ENCODE measurements at places on chromosomes 6 and 20.

DNA sequence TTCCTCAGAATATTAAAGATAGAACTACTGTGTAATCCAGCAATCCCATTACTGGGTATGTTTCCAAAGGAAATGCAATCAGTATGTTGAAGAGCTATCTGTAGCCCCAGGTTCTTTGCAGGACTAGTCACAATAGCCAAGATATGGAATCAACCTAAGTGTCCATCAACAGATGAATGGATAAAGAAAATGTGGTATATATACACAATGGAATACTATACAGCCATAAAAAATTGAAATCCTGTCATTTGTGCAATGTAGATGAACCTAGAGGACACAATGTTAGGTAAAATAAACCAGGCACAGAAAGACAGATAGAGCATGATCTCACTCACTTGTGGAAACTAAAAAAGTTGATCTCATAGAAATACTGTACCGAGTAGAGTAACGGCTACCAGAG lies 306.0 kb upstream of the MARCKS start:
- DNase-seq = no peak

GRCh38 chr6:166344240-166344639 lies 1.9 kb upstream of the SFT2D1 start:
- DNase-seq = no peak

GRCh38 chr20:63431944-63432343 lies 40.5 kb downstream of the KCNQ2 start:
- no peak for DNase-seq

- peak; percentile 27 for DNase-seq
Measured at GRCh38 chr20:35831029-35831428, 59.2 kb downstream of the PHF20 start.

DNA sequence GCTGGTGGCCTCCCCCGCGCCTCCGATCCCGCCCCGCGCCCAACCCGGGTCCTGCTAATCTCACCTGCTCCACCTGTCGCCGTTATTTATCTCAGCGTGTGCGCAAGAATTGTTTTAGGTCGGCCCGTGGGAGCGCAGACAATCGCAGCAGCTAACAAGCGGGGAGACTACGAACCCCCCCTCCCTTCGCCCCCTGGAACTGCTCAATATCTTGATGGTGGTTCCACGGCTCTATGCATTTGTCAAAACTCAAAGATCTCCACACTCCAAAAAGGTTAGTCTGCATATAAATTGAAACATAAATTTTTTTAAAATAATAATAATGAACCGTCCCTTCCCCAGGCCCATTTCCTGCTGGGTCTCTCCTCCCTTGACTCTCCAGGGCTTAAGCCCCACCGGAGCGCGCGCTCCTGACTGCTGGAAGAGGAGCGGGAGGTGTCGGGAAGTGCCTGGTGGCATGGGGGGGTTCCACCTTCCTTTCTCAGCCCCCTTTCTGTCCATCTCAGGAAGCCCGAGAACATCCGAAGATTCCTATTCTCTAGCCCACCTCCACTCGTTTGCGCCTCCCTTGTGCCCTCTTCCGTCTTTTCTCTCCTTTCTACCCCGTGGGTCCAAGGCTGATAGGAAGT lies 1.6 kb upstream of the MDGA1 start:
- no peak for DNase-seq

DNA sequence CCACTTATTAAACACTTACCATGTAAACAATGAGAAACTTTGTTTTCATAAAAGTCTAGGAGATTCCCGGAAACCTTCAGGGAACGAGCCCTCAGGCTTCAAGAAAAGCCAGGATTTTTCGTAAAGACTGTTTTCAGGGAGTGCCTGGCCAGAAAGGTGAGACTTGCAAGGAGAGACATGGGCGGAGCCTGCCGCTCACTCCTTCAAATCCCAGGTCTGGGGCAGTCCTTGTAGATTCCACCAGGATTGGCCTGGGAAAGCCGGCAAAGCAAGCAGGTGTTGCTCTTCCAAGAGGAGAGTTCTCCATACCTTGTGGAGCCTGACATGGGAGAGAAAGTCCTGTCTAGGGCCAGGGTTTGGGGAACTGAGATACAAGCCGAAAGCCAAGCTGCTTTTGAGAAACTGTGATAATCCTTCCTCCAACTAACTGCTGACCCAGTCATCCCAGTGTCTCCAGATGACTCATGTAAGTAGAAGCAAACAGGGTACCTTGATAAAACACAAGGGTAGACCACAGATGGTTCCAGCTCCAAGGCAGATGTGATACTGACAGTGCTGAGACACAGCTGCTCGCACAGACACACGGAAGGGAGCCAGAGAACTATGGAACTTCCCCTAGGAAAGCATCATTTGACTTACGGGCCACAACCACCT lies 69.4 kb upstream of the NAA20 start:
- DNase-seq = no peak

DNA sequence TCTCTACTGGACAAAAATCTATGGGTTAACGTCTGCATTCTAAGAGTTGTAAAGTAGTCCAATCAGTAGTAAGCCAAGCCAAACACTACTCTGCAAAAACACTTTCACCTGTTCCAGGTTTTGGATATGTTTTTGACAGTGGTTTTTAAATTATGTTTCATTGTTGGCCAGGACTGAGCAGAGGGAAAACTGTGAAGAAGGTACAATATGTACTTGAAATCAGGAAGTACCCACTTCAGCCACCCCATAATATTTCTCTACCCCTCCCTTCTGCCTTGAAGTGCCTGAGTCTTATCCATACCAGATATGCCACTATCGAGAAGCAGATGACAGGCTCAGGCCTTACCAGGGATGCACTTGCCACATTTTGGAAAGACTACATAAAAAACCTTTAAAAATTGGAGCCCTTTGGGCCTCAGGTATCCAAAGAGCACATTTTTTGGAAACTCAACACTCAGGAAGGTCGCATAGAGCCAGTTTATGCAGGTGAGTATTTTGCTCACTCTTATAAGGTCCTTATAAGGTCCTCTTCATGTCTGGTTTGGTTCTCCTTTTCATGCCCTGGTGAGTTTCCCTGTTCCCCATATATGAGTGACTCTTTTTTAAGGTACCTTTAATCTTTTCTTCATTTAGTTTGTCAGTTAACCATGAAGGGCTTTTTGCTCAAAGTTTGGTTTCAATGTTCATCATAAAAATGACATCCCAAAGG lies 859.3 kb upstream of the FLRT3 start:
- DNase-seq = no peak

- DNase-seq = no peak
Measured at GRCh38 chr20:13694420-13695150, 55.9 kb upstream of the TASP1 start.

GRCh38 chr6:42726485-42727086 lies 4.2 kb upstream of the PRPH2 start:
- DNase-seq = peak; percentile 89

DNA sequence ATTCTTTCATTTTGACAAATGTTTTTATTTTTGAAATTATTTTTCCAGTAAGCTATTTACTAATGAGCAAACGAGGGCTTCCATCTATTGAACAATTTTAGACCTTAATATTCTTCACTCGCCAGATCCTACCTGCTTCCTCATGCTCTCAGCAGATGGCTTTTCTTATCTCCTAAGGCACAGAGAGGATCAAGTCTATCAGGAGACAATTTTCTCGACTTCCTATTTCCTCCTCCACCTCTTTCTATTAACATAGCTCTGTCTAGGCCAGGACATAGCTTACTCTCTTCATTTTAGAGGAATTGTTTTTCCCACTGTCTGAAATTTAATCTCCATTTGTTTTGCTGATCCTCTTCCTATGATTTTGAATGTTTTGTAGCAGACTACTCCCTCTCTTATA lies 87.0 kb upstream of the MAN1A1 start:
- DNase-seq = no peak

GRCh38 chr6:11526156-11526505 lies 11.4 kb upstream of the TMEM170B start:
- DNase-seq = no peak

- DNase-seq = no peak
Measured at GRCh38 chr6:16318953-16319720, 80.8 kb downstream of the GMPR start.

- DNase-seq = no peak
Measured at GRCh38 chr20:112396-112795, 24.9 kb downstream of the DEFB125 start.

GRCh38 chr20:48807586-48808381 lies 20.0 kb downstream of the PREX1 start:
- DNase-seq = no peak

GRCh38 chr20:3202965-3203314 lies 1.5 kb downstream of the DDRGK1 start:
- no peak for DNase-seq

DNA sequence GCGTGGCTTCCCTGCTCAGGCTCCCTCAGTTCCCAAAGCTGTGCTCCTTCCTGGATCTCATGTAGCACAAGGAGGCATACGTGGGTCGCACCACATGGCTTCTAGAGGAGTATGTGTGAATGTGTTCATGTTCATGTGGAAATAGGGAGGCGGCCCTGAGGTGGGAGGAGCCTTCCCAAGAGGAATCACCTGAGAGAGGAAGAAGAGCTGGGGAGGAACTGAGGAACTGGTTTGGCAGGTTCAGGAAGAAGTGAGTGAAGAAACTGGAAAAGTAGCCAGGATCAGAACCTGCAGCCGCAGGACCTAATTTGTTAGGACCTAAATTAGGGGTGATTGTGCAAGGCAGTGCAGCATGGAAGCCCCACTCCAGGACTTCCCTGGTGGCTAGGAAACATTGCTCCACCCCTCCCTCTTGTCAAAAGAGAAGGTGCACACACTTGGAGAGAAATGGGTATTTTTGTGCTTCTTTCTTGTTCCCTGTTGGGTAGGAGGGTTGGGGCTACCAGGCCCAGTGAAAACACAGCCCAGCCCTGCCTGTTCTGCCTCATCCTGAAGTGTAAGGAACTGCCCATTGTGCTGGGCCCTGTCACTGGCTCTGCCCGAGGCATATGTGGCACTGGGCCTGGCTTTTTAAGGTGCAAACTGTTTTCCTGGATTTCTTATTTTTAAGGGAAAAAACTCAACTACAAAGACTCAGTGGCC lies 20.7 kb downstream of the SYNJ2 start:
- DNase-seq = no peak
